Activated T-cell treated with anti-CD3 and anti-CD28 coated beads for 24 hours (primary cell): ENCODE measurements at places on chromosomes 6 and 20.
A peak's percentile ranks its signal among the peaks of the same experiment; 100 is the strongest.

DNA sequence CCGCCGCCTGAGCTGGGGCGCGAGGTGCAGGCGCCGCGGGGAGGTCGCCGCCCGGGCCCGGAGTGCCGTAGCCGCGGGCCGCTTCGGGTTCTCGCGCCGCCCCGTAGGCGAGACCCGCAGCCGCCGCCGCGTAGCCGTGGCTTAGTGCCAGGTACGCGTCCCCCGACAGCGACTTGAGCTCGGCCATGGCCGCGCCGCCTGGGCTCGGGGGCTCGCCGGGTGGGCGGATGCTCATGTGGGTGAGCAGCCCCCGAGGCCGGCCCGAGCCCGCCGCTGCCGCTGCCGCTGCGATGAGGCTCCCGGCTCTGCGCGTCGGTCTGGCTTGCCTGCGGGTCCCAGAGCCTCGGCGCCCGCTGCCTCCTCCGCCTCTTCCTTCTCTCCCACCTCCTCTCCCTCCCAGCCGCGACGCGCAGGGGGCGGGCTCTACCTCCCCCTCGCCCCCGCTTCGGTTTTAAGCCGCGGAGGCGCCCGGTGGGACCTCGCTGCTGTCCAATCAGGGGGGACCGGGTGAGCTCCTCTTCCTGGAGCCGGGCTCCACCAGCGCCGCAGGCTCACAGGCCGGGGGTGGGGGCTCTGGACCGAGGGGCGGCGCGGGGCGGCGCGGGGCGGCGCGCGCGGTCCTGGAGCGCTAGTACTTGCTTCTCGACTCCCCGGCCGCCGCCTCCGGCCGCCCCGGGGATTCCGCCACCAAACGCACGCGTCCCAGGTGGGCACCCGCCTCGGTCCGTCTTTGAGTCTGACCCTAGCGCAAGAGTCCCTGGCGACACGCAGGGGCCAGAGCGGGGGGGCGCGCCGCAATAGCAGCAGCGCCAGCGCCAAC lies at the start of gene BHLHE23:
BHLHE23 (minus strand) TSS at position 425 of the 820 bp plus-strand sequence; CDS start at position 235, 190 bp downstream.
- DNase-seq, result no peak

DNA sequence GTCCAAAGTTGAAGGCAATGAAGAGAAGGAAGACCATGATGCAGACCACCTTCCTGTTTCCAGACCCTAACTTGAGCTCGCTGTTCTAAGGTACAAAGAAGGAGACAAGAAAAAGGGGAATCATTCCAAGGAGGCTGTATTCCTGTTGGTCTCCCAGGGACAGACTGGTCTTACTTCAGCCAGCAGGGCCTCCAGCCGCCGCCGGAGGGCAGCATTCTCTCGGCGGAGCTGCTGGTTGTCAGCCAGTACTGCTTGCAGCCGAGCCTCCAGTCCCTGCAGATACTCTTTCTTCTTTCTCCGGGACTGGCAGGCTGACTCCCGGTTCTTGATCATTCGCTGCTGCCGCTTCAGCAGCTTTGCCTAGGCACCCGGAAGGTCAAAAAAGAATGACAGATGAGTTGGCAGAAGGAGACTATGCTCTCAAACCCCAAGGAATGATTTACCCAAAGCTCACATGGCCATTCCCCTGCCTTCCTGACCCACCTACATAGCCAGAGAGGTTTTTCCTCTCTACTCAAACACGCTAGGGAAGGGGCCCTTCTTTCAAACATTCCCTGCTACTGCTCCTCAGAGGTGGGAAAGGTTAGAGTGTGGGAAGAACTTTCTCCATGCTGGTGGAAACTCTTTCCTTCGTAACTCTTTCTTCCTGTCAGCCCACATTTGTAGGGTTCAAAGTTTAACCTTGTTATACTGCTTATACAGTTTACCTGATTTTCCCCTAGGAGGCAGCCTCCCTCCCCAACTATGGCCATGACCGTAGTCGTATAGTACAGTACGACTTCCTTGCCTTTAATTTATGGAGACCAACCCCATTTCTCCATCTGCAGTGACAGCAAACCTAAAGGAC lies 9.0 kb downstream of the ATF6B start:
- peak; percentile 57 for DNase-seq

GRCh38 chr20:21019814-21020658 lies 86.1 kb downstream of the LINC00237 start:
- no peak for DNase-seq

- DNase-seq, result no peak
Measured at GRCh38 chr6:84842525-84843166, 78.2 kb upstream of the TBX18 start.

GRCh38 chr20:44135012-44135412 lies 52.0 kb downstream of the JPH2 start:
- DNase-seq, result no peak
